ENCODE measurements at places on chromosomes 16 and 17.
A peak's percentile ranks its signal among the peaks of the same experiment; 100 is the strongest.

DNA sequence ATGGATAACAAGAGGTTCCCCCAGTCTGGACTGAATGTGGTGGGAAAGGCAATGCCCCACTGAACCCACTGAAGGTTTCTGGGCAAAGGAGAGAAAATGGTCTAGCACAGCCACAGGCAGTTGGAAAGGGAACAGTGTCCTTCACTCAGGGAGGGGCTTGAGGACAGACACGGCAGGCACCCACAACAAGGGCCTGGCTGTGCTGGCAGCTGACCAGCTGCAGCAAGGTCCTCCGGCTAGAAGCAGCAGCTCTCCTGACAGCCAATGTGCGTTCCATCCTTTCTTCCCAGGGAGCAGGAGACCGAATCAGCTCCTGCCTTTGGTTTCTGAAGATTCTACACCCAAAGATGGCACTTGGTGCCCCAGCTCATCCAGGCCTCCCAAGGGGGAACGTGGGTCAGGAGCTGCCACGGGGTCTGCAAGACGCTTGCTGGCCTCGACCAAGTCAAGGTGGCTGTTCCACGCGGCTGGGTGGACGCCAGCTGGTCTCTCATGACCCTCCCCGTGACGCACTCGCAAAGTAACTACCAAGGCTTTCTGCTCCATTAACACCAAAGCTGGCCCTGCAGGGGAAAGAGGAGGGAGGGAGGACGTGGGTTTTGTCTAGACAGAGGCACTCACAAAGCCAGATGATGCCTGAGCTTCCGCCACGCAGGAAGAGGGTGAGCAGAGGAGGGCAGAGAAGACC is 11.1 kb downstream of the ABR start:
- DNase-seq = no peak

- no peak for DNase-seq
Observed at GRCh38 chr16:17395849-17396480, 74.8 kb downstream of the XYLT1 start.

GRCh38 chr16:5841974-5842373 is 744.4 kb upstream of the EEF2KMT start:
- DNase-seq = no peak

DNA sequence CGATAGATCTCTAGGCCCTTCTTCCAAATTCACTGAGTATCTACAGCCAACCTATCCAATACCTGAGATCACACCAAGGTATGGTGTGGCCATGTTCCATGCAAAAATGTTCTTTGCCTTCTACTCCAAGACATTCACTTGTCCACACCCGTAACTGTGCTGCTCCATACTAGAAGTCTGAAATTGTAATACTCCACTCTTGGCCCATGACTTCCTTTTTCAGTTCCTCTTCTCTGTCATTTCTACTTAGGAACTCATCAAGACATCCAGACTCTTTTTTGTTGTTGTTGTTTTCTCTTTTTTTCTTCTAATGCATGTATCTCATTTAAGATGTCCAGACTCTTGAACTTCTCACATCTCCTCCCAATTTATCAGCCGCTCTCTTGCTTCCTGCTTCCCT is 42.5 kb upstream of the KSR1 start:
- DNase-seq = no peak

GRCh38 chr16:18582902-18583301 is 21.0 kb upstream of the NOMO2 start:
- no peak for DNase-seq

DNA sequence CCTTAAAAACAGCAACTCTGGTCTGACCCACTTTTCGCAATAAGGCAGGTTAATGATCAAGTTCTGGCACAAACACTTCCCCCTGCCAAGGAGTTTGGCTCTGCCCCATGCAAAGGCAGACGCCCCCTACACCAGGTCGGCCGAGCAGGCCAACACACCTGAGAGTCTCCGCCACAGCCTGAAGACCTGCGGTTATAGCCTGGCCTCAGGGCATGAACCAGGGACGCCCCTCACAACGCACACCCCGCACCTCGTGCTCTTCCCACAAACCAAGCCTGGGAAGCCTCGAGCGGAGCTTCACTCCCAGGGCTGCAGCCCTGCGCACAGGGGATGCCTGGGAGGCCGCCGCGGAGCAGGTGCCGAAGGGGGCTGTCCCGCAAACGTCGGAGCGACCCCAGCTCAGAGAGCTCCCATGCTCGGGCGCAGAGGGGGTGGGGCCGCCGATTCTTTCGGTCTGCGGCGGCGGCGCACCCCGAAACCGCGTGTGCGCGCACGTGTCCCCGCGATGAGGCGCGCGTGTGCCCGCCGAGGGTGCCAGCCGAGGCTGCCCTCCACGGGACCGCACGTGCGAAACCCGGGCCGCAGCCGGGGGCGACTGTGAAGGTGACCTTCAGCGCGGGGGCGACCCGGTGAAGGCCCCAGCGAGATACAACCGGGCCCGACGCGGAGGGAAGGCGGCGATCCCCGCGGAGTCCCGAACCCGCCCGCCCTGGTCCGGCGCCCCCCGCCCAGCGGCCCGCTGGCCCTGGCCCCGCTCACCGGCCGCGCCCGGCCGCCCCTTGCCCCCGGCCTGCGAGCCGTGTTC is 559 bp downstream of the CLUH start:
- DNase-seq = no peak

- no peak for DNase-seq
Observed at GRCh38 chr17:66803474-66803951, 31.4 kb upstream of the CACNG5 start.

DNA sequence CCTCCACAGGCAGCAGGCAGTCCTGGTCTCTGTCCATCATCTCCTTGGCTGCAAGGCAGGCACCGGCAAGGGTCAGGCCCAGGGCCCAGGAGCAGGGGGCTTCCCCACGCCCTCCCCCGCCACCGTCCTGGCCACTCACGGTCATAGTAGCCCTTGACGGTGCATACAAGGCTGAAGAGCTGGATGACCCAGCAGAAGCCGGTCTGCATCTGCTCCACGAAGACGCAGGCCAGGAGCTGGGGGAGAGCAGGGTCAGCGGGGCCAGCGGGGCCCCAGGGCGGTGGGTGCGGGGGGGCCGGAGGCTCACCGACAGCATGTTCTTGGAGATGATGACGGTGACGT is 20.1 kb downstream of the CTU2 start:
- DNase-seq = no peak

DNA sequence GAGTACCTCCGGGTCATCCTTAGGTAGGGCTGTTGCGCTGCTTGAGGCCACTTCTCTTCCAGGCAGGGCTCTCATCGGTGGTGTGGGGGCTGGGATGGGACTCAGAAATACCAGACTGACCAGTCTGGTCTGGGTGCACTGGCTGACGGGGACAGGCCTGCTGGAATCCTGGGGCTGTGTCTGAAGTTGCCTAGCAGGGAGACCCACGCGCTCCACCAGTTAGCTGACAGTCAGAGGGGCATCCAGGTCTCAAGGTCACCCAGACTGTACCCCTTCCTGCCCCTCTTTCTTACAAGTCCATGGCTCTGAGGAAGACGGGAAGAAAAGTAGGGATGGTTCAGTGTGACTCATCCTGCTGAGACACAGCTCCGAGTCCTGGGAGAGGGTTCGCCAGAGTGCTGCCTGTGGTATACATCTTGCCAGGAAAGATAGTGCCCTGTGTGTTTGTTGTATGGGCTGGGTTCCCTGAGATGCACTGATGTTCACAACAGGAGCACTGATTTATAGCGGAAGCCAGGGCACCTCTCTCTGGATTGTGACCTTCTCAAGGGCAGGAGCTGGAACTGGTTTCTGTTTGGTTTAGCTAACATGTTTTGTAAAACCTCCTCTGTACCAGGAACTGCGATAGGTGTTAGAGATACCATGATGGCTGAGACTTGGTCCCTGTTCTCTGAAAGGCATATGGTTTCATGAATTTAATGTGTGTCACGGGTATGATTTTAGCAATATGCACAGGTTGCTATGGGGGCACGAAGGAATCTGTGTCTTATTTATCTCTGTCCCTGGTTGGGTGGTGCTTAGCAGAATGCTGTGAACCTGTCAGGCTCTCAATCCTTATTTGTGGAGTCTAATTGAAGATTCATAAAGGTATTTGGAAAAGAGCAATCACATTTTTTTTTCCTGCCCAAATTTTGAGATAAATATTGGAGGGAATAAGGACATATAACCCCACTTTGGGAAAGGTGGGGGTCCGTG is 97.5 kb downstream of the OR1D5 start:
- no peak for DNase-seq

DNA sequence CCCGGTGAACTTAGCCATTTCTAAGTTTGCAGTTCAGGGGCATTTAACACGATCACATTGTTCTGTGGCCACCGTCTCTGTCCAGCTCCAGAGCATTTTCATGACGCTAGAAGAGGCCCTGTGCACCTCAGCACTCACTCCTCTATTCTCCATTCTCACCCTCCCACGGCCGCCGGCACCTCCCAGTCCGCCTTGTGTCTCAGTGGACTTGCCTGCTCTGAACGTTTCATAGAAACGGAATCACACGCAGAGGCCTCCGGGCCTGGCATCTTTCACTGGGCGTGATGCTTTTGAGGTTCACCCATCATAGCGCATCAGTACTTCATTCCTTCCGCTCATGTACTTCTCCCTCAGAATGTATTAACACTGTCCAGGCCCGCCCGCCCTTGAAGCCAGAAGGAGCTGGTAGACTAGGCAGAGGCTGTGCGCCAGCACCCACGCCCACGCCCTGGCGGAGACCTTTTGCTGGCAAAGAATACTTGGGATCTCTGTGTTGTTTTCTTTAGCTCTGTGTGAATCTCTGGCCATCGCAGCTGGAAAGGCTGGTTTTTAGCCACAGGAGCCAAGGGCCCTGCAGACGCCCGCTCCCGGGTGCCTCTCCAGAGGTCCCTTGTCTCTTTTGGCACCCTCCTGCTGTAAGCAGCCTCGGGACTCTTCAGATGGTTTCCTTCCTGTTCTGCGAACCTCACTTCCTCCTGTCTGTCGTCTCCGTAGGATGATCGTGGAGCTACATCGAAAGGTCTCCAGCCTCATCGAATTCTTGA is 23.4 kb upstream of the JPT2 start:
- no peak for DNase-seq

DNA sequence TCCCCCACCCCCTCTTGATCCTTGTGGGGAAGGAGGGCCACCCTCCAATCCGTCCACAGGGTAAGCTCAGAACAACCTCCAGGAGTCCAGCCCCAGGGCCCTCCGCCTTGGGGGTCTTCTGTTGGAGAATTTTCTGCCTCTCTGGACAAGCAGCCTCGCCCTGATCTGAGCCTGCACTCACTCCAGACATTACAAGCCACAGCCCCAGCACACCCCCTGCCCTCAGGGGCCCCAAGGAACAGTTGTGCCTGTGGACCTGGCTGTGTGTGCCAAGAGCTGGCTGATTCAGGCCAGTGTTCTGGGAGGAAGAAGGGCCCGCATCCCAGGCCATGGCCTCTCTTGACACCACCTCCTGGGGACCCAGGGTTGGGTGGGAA is 477 bp upstream of the ARHGAP27 start:
- DNase-seq = no peak

- no peak for DNase-seq
Observed at GRCh38 chr17:45073414-45074070, 12.4 kb downstream of the NMT1 start.

GRCh38 chr17:62895320-62896301 is 70.4 kb upstream of the TANC2 start:
- no peak for DNase-seq

DNA sequence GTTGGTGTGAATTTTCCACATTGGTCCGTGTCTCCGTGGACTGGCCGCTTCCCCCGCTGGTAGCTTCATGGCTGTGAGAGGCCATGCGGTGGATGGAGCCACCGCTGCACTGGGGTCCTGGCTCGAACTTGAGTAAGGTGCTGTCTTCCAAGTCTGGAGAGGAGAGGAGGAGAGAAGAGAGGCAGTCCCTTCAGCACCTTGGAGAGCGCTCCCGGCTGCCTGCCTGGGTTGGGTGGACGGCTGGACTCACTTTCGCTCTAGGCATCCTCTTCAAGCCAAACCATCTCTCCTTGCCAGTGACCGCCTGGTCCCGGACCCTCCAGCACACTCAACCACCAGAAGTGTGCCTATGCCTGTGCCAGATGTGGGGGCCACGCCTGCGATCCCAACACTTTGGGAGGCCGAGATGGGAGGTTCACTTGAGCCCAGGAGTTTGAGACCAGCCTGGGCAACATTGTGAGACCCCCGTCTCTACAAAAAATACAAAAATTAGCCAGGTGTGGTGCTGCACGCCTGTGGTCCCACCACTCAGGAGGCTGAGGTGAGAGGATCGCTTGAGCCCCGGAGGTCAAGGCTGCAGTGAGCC is 6.2 kb downstream of the JPH3 start:
- peak; percentile 15 for DNase-seq

GRCh38 chr17:31696703-31697325 is 162.2 kb downstream of the COPRS start:
- no peak for DNase-seq

DNA sequence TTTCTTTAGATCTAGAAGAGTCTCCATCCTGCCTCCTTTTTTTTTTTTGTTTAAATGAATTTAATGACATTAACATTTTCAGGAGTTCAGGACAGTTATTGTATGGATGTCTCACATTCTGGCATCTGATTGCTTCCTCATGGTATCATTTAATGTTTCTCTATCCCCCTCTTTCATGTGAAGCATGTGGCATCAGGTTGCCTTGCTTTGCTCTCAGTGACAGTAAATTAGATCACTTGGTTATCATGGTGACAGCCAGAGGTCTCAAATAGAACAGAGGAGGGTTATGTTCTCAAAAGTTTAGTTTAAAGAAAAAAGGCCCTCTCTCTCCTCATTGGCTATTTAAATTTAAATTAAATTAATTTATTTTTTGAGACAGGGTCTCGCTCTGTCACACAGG is 74.1 kb downstream of the WWP2 start:
- no peak for DNase-seq

DNA sequence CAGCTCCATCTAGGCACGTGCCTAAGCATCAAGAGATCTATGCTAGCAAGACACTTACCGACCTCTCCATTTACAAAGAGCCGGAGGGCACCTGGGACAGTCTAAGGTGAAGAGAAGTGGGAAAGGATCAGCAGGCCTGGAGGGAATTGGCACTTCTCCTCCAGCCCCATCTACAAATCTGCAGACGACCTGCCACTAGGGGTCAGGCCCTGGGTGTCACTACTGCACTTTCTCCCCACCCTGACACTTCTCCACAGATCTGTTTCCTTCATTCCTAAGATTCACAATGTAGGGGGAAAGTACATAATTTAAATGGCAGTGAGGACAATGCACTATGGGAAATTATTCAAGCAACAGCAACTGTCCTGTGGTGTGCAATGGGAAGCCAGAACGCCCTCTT is 8.1 kb downstream of the MKS1 start:
- no peak for DNase-seq

DNA sequence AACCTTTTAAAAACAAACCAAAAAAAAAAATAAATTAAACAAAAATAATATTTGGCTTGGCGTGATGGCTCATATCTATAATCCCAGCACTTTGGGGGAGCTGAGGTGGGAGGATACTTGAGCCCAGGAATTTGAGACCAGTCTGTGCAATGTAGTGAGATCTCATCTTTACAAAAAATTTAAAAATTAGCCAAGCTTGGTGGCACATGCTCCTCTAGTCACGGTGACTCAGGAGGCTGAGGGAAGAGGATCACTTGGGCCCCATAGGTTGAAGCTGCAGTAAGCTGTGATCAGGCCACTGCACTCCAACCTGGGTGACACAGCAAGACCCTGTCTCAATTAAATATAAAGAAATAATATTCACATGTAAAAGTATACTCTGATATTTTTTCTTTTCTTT is 12.2 kb downstream of the GNGT2 start:
- DNase-seq = no peak

GRCh38 chr16:31529108-31529936 is 1.6 kb downstream of the AHSP start:
- DNase-seq = no peak
